IMR-90 (cell line): ENCODE measurements at places on chromosomes 11 and 22. TPM values are rescaled to one million over a fixed set of nuclear protein-coding genes. Genes with fewer than 3 reads are reported as not detected.
A peak's percentile ranks its signal among the peaks of the same experiment; 100 is the strongest.

The MS4A3 gene
- total RNA-seq = not detected in 2 replicates

The IL10RA gene
- not detected in 2 replicates for total RNA-seq

DNA sequence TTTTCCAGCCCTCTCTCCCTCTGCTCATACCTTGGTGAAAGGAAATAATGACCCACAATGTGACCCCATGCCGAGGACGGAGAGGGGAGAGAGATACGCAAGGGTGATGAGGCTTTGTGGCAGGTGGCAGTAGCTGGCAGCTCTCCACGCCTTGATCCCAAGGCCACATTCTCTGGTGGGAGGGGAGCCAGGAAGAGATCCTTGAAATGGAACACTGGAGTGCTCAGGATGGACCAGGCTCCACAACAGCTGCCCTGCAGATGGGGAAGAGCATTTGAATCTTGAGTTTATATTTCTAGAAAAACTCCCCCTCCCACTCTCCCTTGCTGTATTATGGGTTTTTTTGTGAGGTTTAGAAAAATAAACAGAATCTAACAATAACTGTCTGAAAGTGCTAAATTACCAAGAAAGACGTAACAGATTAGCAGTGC is 61.6 kb upstream of the CDON start:
- DNase-seq = no peak

GRCh38 chr11:76597533-76598425 is 72.8 kb downstream of the LRRC32 start:
- DNase-seq = no peak

DNA sequence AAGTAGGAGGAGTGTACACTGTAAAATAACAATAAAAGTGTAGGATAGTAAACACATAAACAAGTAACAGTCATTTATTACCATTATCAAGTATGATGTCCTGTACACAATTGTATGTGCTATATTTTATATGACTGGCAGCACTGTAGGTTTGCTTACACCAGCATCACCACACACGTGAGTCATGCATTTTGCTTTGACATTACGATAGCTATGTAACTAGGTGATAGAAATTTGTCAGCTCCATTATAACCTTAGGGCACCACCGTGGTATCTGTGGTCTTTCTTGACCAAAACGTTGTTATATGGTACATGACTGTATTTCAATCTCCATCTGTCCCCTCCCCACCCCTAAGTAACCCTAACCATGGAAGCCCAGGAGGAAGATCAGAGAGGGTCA is 1.1 kb downstream of the DNAL4 start:
- peak; percentile 59 for DNase-seq

- no peak for DNase-seq
Measured at GRCh38 chr22:50717709-50718351, 20.2 kb upstream of the ACR start.
